ENCODE measurements at places on chromosomes 16 and 17. TPM values are rescaled to one million over a fixed set of nuclear protein-coding genes. Genes with fewer than 3 reads are reported as not detected.

The KRT24 gene
- not detected for total RNA-seq

The CPPED1 gene
- 5.9 TPM for total RNA-seq

The ABCA8 gene
- 59.1 TPM for total RNA-seq

The KRTAP4-1 gene
- total RNA-seq: not detected

The SPATA33 gene
- 1.1 TPM for total RNA-seq

The TMED6 gene
- not detected for total RNA-seq

The PROCA1 gene
- 1.4 TPM for total RNA-seq

The HOXB8 gene
- total RNA-seq: not detected

The VWA3A gene
- not detected for total RNA-seq

The OR4D1 gene
- not detected for total RNA-seq

The HS3ST6 gene
- not detected for total RNA-seq

DNA sequence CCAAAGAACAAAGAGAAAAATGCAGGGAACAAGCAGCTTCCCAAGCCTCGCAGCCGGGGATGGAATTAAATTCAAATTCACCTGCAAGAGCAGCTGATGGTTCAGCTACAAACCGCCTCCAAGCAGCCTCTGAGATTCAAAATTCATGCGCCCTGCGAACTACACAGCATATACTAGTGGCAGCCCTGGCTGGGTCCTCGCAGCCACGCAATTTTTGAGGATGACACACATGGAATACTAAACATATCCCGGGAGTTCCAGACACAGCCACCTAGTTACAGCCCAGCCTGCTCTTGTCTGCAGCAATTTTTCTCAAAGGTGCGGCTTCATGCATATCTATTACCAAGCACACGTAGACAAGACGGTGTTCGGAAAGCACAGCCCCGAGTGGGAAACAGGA lies 35.9 kb upstream of the KIFC3 start:
- no peak for DNase-seq

GRCh38 chr16:14179116-14179515 lies 108.0 kb downstream of the MRTFB start:
- no peak for DNase-seq

- no peak for DNase-seq
These were observed 4.2 kb downstream of the SRSF2 start for GRCh38 chr17:76732734-76733617.

- DNase-seq: no peak
These were observed 83.4 kb upstream of the CHMP6 start for GRCh38 chr17:80908211-80908610.

GRCh38 chr16:51500306-51500705 lies 349.2 kb upstream of the SALL1 start:
- no peak for DNase-seq

DNA sequence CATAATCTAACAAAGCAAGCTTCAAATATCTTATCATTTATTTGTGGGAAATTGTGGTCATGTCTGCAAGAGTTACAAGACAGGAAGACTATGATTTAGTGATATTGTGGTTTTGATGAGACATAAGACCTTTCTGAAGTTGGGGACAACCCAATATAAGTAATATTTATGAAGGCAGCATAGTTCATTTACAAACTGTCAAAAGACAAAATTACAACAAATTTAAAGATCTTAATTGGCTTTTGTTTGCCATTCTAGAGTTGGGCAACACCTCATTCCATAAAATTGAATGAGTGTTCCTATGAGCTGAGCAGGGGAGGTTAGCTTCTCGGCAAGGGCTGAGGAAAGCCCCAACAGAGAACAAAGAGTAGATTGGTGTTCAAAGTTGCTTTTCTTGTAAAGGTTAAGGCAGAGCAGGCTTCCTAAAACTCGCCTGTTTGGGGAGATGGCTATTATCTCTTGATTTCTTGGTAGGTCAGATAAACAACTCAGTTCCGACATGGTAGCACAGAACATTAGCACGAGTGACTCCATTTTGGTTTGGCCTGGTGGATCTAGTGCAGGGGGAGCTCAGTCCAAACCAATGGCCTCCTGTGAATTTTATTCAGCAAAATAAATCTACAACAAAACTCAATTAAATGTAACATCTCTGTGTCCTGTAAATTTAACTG lies 10.9 kb upstream of the MMD start:
- DNase-seq: no peak

GRCh38 chr17:47872651-47873161 lies 21.7 kb upstream of the SP6 start:
- DNase-seq: no peak

GRCh38 chr16:69039333-69039941 lies 66.0 kb upstream of the HAS3 start:
- no peak for DNase-seq

GRCh38 chr17:81843713-81844326 lies 9.0 kb upstream of the PPP1R27 start:
- no peak for DNase-seq

DNA sequence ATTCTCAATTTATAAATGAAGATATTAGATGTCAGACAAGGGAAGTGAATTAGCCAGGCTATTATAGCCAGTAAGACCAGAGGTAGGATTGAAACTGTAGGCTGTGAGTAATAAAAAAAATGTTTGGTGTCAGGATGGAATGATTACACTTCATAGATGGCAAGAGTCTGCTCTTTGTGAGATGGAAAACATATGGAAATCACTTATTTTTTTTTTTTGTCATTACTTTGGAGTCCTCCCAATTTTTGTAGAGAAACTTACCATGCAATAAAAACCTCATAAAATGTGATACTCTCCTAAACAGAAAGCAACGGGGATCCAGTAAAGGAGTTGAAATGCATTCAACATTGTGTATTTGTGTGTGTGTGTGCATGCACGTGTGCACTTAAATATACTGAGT lies 532.7 kb upstream of the CDH8 start:
- no peak for DNase-seq

DNA sequence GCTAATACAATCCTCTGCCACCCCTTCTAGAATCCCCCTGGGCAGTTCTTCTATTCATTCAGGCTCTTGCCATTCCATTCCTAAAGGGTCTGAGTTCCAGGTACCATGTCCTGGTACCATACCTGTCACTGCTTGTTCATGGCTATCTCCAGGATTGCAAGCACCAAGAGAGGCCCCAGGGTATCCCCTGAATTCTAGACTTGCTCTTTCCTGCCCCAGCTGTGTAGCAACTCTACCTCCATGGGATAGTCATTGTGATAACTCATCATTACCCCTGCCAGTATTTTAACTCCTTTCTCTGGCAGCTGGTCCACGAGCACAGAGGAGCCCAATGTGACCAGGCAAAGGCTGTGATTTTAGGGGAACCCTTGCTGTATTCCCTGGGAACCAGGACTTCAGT lies 143.7 kb upstream of the CDH5 start:
- DNase-seq: no peak

GRCh38 chr16:30539000-30539964 lies 4.6 kb upstream of the ZNF747 start:
- no peak for DNase-seq

DNA sequence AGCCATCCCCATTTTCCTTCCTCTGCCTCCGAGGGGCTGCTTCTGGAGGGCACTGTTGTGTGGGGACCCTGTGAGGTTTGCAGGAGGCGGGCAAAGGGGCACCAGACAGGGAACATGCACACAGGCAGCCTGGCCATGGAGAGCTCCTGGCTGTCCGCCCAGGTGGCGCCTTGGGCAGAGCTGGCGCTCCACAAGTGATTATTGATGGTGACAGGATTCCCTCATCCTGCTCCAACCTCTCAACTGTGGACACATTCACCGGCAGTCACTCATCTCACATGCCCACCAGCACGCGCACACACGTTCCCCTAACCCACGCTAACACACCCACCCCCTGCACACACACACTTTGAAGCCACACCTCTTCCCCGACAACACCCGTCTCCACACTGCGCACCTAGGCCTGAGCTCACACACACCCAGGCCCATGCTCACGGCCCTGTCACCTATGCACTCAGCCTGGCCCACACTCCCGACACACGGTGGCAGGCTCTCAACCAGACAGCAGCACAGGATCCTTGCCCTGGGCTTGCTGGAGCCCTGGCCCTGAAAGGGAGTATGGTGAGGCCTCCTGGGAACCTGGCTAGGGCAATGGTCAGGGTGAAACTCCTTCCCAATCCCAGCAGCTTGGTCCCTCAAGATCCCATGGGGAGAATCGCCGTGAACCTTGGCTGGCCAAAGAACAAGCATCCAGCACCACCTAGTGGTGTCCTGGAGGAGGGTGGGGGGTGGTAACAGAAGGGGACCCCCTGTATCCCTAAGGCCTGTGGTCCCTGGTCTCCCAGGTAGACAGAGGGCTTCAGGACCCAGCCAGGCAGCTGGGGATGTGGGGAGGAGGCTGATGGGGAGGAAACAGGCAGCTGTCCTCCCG lies 3.6 kb downstream of the PNMT start:
- DNase-seq: no peak

- no peak for DNase-seq
These were observed 1.2 kb downstream of the EPX start for GRCh38 chr17:58193641-58194255.

- DNase-seq: no peak
These were observed 98.8 kb upstream of the COX10 start for GRCh38 chr17:13970531-13970930.

DNA sequence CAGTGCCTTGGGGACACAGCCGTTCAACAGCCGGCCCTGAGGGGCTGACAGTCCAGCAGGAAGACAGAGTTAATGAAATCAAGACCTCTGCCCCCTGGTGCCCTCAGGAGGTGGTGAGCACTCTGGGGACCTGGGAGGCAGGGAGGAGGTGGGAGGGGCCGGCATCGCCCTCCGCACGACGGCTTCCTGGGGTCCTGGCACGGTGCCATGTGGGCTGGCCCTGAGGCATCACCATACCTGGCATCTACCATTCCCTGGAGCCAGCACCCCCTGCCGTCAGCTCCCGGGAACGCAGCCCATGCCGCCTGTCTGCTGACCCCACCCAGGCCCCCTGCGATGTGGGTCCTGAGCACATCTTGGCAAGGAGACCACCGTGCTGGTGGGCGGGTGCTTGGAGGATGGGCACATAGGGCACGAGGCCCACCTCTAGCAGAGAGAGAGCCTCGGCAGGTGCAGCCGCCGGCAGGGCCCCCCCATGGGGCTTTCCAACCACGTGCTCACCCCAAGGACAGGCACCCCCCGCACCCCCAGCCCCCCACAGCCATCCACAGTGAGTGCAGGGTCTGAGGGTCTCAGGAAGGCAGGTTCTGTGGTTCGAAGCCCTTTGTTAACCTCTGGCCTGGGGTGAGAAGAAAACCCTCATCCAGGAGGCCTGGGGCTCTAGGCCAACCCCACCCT lies 52.5 kb downstream of the ZFPM1 start:
- DNase-seq: no peak

DNA sequence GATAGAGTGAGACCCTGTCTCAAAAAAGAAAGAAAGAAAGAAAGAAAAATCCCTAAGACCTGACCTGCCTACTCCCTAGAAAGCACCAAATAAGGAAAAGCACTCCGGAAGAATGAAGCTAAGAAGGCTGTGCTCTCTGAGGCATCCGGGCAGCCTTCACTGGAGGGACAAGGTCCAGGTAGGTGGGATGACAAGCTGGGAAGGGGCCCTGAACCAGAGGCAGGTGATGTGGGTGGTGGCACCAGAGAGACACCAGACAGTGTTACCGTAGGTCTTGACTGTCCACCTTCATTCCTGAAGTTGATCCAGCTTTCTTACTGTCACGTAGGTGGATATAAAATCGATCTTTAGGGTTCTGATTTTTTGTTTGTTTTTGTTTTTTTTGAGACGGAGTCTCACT lies 26.3 kb downstream of the SMTNL2 start:
- no peak for DNase-seq

DNA sequence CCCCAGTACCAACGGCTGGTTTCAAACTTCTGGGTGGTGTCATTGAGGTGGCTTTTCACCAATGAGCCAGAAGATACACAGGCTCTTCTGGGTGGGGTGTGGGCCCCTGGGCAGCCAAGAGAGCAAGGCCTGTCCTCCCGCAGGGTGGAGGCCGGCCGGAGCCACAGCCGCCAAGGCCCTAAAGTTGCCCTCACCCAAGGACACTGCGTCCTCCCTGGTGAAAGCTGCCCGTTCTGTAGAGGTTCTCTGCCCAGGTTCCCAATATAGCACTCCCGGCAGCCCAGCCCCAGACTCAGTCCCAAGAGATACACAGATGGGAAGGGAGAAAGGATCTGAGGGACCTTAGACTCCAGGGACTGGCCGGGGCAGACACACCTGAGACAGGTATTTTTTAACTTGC lies 10.7 kb upstream of the CACNG1 start:
- DNase-seq: no peak

- no peak for DNase-seq
These were observed 156.8 kb upstream of the TNRC6C start for GRCh38 chr17:77801545-77802332.
